ENCODE measurements at places on chromosomes 11 and 22.

DNA sequence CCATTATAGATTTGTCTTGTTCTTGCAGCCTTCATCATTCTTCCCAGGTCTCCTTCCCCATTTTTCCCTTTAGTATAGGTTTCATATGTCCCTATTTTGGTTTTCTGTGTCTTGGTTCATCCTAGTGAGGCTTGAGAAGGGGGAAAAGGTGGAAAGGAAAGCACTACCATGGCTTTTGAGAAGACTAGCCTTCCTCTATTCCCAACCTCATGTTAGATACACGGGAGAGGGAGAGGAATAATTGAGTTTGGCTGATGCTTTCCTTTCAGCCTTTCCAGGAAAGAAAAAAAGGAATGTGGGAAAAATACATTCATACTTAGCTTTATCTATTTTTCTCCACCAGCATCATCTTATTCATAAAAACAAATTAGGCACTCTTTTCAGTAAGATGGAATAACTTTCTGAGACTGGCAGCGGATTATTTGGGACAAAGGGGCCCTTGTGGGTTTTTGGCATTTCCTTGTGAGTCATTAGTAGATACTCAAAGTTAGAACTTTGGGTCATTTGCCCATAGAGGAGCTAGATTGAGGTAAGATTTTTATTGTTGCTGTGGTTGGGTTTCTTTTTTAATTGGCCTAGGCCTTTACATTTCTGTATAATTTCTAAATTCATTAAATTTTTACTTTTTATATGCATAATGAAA, 23.8 kb downstream of the CAPRIN1 start:
- peak; percentile 80 for DNase-seq

- DNase-seq: no peak
Measured at GRCh38 chr11:44833877-44834452, 107.2 kb downstream of the TSPAN18 start.

GRCh38 chr11:105700271-105700670, 90.4 kb downstream of the GRIA4 start:
- no peak for DNase-seq

DNA sequence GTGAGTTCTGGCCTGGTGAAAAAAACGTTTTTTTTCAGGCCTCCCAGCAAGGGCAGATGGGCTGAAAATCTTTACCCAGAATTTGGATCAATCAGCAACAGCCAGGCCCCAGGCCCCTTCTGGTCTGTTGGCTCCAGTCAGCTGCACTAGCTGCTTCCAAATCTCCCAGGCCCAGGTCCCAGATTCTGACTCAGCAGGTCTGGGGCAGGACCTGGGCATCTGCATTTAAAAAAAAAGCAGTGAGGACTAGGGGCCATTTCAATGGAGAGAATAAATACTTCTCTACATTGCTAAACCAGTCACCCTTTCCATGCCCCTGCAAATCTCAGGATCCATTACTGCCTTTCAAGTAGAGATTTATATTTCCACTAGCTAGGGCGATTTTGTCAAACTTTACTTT, 4.3 kb downstream of the SLC15A3 start:
- DNase-seq: no peak

- no peak for DNase-seq
Measured at GRCh38 chr11:74278103-74278502, 33.3 kb downstream of the P4HA3 start.

GRCh38 chr22:49462795-49463194, 364.9 kb downstream of the BRD1 start:
- DNase-seq: no peak

- no peak for DNase-seq
Measured at GRCh38 chr11:134071766-134072402, 3.0 kb downstream of the JAM3 start.

DNA sequence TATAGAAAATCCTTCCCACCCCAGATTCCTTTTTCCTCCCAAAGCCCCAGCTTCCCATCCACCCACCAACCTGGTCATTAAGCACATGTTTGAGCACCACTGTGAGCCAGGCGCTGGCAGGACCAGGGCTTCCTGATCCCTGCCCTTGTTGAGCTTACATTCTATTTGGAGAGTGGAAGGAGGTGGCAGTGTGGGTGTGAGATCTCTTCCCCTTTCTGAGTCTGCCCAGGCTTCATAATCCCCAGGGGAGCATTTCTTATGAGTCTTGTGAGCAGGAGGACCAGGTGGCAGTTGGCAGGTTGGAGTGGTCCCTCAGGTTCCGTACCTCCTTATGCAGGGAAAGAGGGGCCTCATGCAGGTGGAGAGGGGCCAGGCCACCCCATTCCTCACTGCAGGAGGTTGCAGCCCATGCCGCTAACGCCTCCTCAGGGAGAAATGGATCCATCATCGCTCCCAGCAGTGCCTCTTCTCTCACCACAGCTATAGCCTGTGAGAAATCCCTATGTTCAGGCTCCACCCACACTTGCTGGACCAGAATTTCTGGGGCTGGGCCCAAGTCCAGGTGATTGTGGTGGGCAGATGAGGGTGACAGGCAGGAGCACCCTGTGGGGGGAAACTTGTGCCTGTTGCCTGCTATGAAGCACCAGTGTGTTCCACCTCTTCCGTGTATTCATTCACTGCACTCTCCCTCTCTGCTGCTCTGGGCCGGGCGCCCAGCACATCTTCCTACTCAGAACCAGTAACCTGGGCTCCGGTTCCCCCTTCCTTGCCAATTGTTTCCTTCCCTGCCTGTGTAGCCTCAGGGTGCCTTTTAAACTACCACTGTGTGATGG, 23.5 kb downstream of the UBE2L3 start:
- DNase-seq: no peak

DNA sequence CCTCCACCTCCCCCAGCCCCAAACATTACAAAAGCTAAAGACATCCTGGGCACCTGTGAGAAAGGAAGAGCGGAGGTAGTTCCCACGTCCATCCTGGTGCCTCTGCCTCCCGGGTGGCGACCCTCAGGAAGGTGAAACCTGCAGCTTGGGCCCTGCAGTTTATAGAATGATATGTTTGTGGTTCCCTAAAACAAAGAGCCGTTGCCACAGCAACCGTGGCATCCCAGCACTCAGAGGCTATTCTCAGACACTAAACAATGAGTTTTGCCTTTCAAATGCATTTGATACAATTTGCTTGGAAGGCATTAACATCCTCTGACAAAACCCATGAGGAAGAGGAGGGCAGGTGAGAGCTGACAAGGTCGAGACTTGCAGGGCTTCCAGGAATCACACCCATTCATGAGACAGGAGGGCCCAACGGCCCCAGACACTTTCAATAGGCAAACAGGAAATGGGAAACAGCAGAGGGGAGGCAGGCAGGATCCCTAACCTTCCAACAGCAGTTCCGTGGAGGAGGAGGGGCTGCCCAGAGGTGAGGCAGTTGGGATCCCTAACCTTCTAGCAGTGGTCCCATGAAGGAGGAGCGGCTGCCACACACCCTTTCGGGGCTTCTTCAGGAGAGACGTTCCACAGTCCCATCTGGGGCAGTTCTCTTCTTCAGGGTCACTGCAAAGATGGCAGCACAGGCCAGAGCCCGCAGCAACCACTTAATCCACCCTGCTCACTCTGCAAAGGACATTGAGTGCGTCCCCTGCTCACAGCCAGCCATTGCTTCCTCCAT, 379.2 kb downstream of the SHANK2 start:
- DNase-seq: no peak

DNA sequence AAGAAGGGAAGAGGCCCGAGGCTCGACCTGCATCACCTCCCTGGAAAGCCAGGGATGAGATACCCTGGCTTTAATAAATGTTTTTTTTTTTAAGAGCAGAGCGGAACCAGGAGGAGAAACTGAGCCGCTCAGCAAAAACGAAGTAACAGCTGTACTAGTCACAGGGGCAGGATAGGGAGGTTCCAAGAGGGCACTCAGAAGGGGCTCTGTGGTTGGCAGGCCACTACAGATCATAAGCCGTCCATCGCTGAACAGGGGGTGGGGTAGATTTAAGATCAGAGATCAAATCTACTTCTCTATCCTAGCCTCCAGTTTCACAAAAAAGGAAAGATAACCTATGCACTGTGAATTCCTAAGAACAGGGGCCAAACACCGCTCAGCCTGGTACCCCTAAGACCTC, 625 bp downstream of the EIF3D start:
- DNase-seq: peak; percentile 63

DNA sequence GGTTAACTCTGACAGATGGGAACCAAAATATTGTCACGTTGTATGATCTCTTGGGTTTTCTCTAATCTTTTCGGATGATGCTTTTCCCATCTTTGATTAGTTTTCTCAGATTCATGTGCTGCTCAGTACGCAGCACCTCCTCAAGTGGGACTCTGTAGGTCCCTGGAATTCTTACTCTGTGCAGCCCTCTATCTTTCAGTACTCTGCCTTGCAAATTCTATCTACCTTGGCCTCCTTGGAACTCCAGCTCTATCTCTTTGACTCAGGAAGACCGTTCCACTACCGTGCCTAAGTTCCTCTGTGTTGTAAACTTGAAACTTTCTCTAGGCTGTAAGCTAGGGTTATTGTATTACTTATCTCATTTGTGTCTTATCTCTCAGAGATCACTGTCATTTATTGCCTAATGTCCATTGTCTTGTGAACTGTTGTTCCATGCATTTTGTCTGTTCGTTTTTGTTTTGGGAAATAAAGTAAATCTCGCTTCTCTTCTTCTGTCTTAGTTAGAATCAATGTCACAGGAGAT, 20.1 kb upstream of the CHORDC1 start:
- no peak for DNase-seq

GRCh38 chr11:18135308-18135707, 2.9 kb downstream of the MRGPRX3 start:
- DNase-seq: no peak

- no peak for DNase-seq
Measured at GRCh38 chr11:135019899-135020298, 607.9 kb upstream of the B3GAT1 start.

DNA sequence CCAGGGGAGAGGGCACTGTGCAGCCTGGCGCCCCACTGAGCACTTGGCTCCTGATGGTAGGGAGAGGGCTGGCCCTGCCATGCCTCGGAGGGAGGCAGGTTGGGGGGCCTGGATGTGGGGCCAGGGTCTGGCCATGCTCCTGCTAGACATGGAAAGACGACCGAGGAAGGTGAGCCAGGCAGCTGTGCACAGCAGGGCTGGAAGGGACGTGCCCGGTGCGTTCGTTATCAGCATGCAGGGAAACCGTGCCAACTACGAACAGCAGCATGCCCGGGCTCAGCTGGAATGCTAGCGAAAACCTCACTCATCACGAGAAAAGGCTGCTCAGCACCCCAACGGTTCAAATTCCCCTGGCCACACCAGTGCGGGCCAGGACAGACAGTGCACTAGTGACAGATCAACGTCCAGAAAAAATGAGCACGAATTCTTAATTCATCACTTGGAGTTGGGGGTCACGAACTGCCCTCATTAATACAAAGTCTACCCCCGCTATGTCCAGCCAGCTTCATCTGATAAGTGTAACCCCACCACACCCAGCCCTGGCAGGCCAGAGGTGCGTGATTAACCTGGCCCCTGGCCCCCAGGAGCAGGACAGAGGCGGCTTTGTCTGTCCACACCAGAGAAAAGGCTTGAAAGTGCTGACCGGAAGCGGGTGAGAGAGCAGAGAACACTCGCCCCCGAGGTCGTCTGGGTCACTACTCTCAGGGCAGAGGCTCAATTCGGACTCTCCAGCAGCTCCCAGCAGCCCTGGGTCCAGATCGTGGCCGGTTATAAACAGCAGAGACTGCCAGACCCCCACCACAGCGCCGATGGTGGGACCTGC, 84.2 kb downstream of the CELSR1 start:
- no peak for DNase-seq

GRCh38 chr22:43639228-43639948, 172.7 kb downstream of the EFCAB6 start:
- no peak for DNase-seq

GRCh38 chr11:14894657-14895598, 2.9 kb upstream of the CYP2R1 start:
- DNase-seq: no peak

DNA sequence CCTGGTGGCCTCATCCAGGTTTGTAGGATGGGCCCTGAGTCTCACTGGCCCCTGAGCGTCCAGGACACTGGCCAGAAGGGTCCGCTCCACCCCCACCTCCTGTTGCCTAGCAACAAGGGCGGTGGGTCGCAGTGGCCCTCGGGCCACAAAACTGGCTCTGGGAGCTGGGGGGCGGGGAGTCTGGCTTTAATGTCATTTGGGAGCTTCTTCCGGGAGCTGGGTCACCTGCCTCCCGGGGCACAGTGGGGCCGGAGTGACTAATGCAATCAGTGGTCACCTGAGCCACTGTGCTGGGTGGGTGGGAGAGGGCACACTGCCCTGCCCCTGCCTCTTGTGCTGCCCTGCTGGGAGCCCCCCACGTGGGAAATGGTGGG, 2.6 kb downstream of the TH start:
- DNase-seq: no peak

All from ELR (cell line).